ENCODE measurements at places on chromosomes 3 and 15.

DNA sequence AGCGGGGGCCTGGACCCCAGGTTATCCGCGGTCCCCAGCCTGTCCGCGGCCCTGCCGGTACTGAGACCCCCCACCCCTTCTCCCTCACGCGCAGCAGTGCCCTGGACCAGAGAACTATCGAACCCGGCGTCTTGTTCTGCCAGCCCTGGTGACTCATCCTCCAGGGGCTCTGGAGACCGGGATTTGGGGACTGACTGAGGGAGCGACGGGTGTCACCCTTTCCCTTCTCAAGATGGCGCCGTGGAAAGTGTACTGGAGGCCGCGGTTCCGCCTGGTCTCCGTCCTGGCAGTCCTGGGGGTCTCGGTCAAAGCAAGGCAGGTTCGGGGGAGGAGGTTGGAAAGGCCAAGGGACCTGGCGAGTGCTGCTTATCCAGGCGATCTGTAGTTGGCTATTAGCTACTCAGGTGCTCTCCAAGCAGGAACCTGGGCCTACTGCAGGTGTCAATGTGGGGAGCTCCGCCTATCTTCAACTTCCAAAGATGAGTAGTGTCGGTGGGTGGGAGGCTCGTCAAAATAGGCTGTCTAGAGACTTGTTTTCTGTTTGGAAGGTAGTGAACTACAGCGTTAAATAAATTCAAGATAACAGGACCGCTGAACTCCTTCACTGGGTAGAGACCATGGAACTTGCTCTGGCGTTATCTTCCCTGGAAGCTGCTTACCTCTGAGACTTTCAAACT lies 790 bp downstream of the RAB5A start:
- DNase-seq = peak; percentile 65

DNA sequence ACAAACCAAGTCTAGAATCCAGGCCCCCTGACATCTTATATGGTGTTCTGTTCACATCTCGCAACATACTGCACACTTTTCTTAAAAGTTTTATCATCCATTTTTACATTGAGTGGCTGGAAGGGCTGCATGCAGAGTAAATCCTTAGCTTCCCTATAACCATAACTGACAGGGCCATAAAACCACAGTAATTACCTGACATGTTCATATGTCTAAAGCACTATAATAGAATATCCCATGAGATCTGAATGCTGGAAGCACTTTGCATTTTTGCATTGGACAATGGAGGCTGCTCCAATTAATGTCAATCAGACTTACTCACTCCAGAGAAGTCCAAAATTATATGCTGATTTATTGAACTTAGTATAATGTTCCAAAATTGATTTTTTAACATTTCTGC lies 86.6 kb upstream of the HES1 start:
- no peak for DNase-seq

DNA sequence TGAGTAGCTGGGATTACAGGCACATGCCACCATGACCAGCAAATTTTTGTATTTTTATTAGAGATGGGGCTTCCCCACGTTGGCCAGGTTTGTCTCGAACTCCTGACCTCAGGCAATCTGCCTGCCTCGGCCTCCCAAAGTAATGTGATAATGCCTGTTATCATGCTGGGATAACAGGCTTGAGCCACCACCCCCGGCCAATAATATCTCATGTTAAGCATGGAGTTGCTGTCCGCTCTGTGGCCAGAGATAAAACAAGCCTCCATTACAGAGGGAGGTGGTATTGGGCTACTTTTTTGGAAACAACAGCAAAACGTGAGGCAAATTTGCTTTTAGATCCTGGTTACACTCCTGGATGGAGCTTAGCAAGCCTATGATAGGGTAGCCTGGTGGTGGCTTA lies 32.9 kb upstream of the ALG1L2 start:
- DNase-seq = no peak

- no peak for DNase-seq
Observed at GRCh38 chr3:14569474-14570000, 29.4 kb upstream of the GRIP2 start.

DNA sequence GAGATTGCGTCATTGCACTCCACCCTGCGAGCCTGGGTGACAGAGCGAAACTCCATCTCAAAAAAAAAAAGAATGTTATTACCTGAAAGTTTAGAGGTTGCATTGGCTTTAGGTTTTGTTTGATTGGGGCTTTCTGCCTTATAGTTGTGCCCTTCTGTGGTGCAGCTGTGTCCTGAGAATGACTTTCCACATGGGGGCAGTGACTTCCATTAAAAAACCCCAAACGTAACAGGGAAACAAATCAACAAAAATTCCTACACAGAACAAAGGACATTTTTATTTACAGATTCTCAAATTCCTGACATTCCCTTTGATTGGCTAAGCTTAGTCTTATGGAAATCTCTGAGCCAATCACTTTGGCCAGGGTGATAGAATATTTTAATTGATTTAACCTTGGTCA lies 154.1 kb upstream of the GPR149 start:
- no peak for DNase-seq

DNA sequence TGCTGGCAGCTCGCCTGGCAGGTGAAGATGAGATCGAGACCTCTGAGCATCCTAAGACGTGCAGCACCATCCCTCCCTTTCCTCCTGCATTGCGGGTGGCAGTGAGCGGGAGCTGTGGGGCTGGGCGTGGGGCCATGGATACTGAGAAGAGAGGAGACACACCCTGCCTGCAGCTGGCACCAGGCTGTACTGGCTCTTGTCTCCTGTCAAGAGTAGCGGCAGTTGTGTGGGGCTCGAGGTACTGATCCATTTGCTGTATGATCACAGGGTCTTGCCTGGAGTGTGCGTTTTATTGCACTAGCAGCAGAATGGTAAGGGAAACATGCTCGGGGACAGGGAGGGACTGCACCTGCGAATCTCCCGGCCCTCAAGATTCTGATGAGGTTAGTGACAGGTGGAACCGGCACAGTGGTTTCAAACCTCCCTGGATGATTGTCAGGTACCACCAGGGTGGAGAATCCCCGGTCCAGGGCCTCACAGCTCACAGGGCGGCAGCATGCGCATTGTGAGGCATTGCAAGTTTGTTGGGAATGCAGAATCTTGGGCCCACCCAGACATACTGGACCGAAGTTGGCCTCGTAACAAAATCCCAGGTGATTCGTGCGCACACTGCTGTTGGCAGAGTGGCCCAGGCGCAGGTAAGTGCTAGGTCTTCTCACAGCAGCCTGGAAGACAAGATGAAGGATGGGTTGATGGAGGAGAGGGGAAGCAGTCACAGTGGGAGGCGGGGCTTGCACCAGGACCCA lies 14.1 kb downstream of the SYNM start:
- DNase-seq = no peak

- peak; percentile 30 for DNase-seq
Observed at GRCh38 chr15:62413786-62414185, 248.7 kb upstream of the C2CD4B start.

DNA sequence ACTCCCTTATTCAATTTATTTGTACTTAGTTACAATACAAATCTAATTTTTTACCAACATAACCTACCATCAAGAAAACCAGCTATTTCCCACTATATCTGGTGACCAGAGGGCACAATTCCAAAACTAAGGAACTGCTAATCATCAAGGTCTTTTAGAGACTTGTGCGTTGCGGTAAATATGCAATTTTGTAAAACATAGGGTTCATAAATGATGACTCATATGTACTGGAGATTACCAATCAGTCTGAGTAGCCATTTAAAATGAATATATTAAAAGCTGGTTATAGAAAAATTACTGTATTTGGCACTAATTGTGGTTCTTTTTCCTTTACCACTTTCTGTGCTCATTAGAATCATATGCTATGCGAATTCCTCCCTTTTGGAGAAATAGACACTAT lies 859.6 kb downstream of the ROBO1 start:
- no peak for DNase-seq

DNA sequence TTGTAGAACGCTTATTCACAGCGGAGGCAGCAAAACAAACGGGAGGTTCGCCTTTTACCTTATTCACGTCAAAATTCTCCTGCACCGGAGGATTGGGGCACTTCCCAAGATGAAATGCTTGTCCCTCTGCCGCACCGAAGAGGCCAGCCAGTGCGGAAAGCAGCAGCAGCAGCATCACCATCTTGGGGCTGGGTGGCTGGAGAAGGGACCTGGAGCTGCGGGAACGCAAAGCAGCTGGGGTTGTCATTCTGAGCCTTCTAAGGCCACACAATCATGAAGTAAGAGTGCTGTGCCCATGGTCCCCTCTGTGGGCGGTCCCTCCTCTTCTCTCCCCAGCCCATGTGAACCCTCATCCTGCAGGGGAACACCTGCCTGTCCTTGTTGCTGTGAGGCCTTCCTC lies 4.5 kb downstream of the APOD start:
- DNase-seq = no peak

- peak; percentile 96 for DNase-seq
Observed at GRCh38 chr3:108090701-108091497, at the start of gene CD47. CD47 (minus strand) TSS chr3:108091031; CDS start chr3:108090908, 123 bp downstream.

- DNase-seq = no peak
Observed at GRCh38 chr3:55445551-55445950, 41.6 kb downstream of the WNT5A start.

GRCh38 chr3:33789183-33789954 lies 9.1 kb upstream of the PDCD6IP start:
- DNase-seq = no peak

DNA sequence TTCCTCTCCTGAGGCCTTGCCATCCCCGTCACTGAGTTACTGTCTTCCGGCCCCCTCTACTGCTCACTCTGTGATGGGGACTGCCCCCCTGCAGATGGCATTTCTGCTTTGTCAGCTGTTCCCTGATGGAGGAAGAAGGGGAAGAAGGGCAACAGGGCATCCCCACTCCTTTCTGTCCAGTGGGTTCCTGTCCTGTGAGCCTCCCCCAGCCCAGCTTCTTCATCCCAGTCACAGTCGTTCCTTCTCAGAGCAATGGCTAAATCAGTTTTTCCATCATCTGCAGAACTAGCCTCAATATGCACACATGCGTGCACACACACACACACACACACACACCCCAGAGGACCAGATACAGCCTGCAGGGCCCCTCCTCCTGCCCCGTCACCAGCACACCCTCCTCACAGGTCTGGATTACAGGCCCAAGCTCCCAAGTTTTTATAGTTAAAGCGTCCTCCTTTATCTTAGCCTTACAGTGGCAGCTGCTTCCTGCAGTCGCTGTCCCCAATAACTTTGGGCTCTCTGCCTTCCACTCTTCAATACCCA lies 21.4 kb downstream of the ALDH1L1 start:
- DNase-seq = no peak

- DNase-seq = no peak
Observed at GRCh38 chr3:156702367-156702766, 28.0 kb downstream of the TIPARP start.

- no peak for DNase-seq
Observed at GRCh38 chr3:152459118-152459515, 190.4 kb downstream of the MBNL1 start.

DNA sequence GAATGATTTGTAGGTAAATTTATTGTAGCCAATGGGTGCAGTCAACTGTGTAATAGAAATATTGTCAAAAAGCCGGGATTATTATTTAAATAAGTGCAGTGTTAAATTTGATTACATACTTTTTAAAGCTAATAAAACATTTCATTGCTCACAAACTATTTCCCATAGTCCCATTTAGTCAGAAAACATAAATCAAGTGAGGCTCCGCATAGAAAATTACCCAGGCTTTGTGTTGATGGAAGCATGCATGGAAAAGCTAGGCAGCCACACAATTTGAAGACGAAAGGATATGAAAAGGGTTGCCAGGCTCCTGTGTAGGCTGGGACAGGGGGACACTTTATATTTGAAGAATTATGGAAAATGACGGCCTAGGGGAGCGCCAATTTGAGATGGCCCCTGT lies 82.3 kb downstream of the LRTM1 start:
- no peak for DNase-seq

DNA sequence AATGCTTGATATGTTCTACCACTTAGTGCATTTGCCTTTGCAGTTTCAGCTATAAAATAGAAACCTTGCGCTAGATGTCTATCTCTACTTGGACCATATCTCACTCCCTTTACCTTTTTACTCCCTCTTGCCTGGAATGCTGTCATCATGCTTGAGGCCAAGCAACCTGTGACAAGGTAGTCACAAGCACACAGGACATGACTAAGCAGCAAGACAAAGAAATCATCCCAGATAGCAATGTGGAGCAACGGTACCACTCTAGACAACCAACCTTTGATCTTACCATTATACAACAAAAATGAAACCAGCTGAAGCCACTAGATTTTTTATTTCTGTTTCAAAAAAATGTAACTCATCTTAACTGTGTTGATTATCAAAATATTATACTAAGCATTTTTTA lies 50.5 kb upstream of the SPSB4 start:
- DNase-seq = no peak

DNA sequence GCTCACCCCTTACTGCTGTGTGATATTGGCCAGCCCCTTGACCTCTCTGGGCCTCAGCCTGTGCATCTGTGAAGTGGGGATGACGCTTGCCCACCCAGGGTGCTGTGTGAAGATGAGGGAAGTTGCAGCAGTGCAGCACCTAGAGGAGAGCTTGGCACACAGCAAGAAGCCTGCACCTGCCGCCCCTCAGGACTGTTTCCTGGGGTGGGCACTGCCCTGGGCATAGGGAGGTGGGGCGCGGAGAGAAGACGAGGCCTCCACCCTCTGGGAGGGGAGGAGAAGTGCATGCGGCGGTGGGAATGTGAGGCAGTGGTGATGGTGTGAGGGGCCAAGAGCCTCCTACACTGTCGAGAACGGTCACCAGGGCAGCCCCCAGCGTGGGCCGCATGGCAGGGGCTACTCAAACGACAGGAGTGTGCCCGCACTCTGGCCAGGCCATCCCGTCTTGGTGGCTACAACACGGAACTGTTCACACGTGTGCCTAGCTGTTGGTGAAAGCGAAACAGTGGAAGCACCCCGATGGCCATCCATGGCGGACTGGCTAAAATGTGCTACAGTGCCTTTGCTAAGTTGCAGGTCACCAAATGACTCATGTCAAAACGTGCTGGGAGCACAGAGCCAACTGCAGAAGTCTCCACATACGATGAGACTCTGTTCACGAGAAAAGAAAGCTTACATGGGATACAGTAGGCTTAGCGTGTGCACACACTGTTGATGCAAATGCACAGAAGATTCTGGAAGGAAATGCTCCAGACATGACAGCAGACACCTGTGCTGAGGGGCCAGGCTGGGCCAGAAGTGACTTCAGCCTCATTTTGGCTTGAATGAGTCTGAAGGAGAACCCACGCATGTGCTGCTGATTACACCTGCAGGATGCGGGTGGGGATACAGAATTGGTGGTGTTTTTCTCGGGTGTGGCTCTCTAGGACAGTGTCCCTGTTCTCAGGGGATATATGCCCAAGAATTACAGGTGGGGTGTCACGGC lies 40.4 kb upstream of the IQSEC1 start:
- no peak for DNase-seq

GRCh38 chr3:69893274-69893673 lies 106.3 kb upstream of the SAMMSON start:
- DNase-seq = no peak

- DNase-seq = peak; percentile 38
Observed at GRCh38 chr3:129618901-129619671, 12.6 kb upstream of the PLXND1 start.

All from right hindlimb (tissue), 1 donor.